ENCODE measurements at places on chromosomes 12 and 14.

- no peak for DNase-seq
These were observed 88.0 kb downstream of the EPS8 start for GRCh38 chr12:15701206-15701605.

- no peak for DNase-seq
These were observed 523 bp downstream of the WSB2 start for GRCh38 chr12:118060301-118061010.

DNA sequence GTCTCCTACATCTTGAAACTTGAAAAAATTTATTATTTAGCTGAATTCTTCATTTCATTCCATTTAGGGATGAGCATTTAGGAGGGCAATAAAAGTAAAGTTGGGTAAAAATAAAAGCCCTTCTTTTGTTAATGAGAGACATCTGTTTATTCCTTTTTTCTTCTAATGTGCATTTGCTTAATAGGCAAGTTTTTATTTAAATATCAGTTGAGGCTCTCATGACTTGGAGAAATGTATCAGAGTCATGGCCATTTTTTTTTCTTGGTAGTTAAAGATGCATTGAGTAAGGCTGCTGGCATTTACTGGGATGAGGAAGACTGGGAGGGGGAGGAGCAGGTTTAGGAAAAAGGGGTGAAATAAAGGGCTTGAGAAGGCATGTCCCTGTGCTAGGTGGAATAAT, 609.9 kb upstream of the TMEM132C start:
- no peak for DNase-seq

- no peak for DNase-seq
These were observed 218.1 kb upstream of the HMGA2 start for GRCh38 chr12:65606008-65606766.

DNA sequence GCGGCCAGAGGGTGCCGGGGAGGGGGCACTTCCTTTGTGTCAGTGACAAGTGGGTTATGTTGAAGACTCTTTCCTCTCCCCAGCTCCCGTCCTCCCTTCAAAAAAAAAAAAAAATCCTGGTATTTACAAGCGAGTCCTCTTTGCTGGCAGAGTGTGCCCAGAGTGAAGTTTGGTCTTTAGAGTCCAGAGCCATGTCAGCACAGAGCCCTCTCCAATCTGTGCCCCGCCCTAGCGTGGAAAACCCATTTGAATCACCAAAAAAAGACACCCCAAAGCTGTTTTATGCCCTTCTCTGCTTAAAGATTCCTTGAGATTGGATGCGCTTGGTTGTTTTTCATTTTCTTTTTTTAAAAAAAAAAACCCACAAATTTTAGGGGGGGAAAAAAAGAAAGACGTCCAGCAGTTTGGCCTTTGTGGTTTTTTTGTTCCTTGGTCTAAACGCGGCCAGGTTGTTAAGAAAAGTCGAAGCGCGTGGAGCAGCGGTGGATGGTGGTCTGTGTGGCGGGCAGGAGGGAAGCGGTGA, 3.3 kb downstream of the NKX2-1 start:
- no peak for DNase-seq

Measured in stimulated activated CD8-positive, alpha-beta memory T cell treated with anti-CD3 and anti-CD28 coated beads, Interleukin-7, amount 100 ng/mL, for 4 hours (primary cell).